ENCODE measurements at places on chromosomes 2 and 18.

GRCh38 chr2:47017541-47017940 is 101.9 kb upstream of the MCFD2 start:
- no peaks in the 10 kb centered on the region for H3K36me3 ChIP-seq
- H3K27ac ChIP-seq, result no peak overlapping the region
- H3K4me1 ChIP-seq, result no peaks in the 10 kb centered on the region
- H3K27me3 ChIP-seq, result no peaks in the 10 kb centered on the region
- no peak for DNase-seq

- no peak overlapping the region for H3K4me3 ChIP-seq
- DNase-seq, result peak; percentile 62
- no peaks in the 10 kb centered on the region for H3K27me3 ChIP-seq
- H3K36me3 ChIP-seq, result no peaks in the 10 kb centered on the region
Observed at GRCh38 chr2:102753563-102754159, 8.2 kb upstream of the TMEM182 start.

GRCh38 chr18:59268127-59268720 is 5.0 kb downstream of the RAX start:
- peaks cover 51% of the 10 kb centered on the region for H3K4me1 ChIP-seq
- peak; percentile 20 for DNase-seq
- peaks cover 99% of the 10 kb centered on the region for H3K27me3 ChIP-seq

- no peak for DNase-seq
- H3K27ac ChIP-seq, result no peak overlapping the region
- H3K4me3 ChIP-seq, result no peak overlapping the region
- no peaks in the 10 kb centered on the region for H3K36me3 ChIP-seq
Observed at GRCh38 chr18:10138719-10139118, 224.9 kb downstream of the VAPA start.

- H3K36me3 ChIP-seq, result no peaks in the 10 kb centered on the region
- H3K4me1 ChIP-seq, result peaks cover 7% of the 10 kb centered on the region
- no peak overlapping the region for H3K27ac ChIP-seq
- no peak overlapping the region for H3K4me3 ChIP-seq
Observed at GRCh38 chr2:19140463-19141208, 217.8 kb downstream of the OSR1 start.

DNA sequence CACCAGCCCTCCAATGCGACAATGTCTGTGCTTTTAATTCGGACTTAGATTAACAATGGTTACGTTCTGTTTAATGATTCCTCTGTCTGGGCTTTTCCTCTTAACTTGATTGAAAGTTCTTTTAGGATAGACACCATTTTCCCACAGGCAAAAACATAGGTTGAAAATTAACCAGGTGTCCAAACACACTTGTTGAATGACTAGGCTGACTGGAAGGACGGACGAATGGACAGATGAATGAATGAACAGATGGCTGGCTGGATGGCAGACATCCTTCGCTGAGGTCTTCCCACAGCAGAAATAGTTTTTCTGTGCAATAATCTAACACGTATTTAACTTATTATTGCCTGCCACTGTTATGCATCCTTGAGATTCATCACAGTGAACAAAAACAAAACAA is 298.8 kb downstream of the SRBD1 start:
- no peak for DNase-seq
- peaks cover 1% of the 10 kb centered on the region for H3K4me1 ChIP-seq
- no peaks in the 10 kb centered on the region for H3K36me3 ChIP-seq
- no peaks in the 10 kb centered on the region for H3K27me3 ChIP-seq
